ENCODE measurements at places on chromosomes 7 and 10.

DNA sequence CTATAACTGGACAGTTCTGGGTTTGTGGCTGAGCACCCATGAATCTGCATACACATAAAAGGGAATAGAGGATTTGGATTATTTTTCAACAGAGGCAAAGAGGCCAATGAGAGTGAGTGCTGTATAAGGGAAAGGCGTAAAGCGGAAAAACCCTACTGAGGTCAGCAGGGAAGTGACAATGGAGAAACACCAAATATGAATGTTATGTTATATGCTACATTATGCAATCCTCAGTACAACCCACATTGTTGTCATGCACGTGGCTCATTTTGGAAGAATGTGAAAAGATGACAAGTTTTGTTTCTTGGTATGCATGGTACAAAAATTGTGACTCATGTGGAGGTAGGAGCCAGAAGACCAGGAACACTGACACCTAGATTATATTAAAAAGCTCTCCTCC is 113.6 kb upstream of the AMPH start:
- DNase-seq, result no peak

DNA sequence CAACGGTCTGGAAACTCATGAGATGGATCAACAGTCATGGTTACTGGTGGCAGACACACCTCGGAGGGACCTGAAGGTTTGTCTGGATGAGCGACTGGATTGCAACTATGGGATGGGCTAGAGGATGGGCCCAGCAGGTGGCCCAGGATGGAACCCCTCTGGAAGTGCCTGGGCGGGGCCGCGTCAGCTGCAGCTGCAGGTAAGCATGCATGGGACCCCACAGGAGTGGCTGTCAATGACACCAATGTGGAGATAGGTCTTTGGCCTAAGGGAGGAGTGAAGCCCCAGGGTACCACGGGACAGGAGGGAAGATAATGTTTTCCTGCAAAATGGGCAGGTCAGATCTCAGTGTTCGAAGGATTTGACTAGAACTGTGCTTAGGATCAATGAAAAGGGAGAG is 103.4 kb downstream of the LANCL2 start:
- no peak for DNase-seq

GRCh38 chr10:34884272-34884952 is 69.3 kb upstream of the PARD3 start:
- no peak for DNase-seq

GRCh38 chr10:20948686-20949327 is 51.7 kb upstream of the NEBL start:
- no peak for DNase-seq

GRCh38 chr7:915291-916218 is 38.9 kb downstream of the ADAP1 start:
- DNase-seq, result no peak

DNA sequence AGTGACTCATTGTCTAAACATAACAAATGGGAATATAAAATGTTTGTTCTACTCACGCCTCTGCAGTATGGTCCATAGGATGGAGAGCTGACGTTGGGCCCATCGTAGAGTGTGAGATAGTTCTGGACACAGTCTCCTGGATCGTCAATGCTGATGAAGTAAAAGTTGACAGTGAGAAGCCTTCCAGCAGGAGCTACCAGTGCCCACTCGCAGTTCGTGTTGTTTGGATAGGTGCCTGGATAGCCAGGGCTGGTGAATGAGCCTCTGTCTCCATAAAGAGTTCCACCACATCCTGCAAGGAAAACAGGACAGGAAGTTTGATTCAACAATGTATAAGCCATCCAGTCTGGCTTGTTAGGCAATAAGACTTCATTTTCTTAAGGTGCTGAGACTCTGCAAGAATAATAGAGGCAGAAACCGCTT is 79.6 kb downstream of the OR13A1 start:
- no peak for DNase-seq

DNA sequence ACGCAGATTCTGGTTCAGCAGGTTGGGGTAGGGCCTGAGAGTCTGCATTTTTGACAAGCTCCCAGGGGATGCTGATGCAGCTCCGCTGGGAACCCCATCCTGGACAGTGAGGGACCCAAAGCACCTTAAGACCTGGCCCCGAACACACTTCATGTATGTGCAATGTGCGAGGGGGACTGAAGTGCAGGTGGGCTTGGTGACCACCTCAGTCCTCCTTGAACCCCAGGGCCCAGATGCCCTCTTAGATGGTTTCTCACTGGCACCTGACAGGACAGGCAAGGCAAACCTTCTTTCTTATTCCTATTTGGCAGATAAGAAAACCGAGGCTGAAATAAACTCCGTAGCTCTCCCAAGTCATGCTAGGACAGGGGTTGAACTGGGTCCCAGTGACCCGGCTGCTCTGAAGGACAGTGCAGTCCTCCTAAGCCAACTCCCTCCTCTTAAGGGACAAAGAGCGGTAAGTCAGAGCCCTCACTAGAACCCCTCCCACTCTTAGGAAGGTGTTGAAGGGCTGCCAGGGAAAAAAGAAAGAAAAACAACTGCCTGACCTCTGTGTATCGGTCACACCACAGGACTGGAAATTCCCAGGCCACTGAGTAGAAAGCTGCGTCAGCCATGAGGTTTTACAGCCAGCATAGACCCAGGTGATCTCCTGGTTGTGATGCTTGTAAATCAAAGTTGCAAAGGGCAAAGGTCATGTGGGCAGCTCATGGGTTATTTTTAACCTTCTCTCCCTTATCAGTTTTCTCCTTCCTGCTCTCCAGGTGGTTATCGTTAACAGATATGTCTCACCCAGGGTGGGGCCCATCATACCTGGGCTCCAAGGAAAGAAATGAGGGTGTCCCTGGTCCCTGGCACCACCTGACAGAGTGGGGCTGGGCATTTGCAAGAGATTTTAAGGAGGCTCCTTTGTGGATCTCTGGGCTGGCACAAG is 90.9 kb upstream of the SMNDC1 start:
- no peak for DNase-seq

GRCh38 chr7:113122744-113123143 is 4.4 kb upstream of the SMIM30 start:
- DNase-seq, result no peak

DNA sequence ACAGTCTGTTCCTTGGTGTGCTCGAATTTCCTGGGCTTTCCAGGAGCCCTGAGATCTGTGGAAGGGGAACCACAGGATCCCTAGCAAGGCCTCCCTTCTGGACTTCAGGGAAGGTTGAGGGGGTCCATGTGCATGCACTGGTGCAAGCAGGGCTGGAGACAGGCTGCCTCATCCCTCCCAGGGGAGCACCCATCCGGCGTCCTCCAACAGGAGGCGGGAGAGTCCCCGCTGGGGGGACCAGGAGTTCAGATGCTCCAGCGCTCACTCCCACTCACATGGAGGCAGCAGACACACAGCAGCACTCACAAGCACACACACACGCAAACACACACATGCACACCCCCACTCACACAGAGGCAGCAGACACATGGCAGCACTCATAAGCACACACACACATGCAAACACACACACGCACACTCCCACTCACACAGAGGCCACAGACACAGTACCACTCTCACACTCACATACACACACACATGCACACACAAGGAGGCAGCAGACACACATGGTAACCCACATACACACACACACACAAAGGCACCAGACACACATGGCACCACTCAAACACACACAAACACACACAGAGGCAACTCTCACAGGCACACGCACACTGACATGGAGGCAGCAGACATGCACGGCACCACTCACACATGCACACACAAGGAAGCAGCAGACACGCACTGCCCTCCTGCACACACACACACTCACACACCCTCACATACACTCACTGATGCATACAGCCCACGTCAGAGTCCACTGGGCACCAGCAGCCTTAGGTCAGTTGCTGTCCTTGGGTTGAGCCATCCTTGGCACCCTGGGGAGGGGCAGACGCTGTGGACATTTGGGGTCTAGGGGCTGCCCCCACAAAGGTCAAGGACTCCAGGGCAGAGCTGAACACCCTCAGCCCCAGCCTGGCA is 247.0 kb upstream of the PPP2R2D start:
- DNase-seq, result no peak

Data from thoracic aorta (tissue), 2 donors.